ENCODE measurements at places on chromosomes 1 and 21.
A peak's percentile ranks its signal among the peaks of the same experiment; 100 is the strongest.

DNA sequence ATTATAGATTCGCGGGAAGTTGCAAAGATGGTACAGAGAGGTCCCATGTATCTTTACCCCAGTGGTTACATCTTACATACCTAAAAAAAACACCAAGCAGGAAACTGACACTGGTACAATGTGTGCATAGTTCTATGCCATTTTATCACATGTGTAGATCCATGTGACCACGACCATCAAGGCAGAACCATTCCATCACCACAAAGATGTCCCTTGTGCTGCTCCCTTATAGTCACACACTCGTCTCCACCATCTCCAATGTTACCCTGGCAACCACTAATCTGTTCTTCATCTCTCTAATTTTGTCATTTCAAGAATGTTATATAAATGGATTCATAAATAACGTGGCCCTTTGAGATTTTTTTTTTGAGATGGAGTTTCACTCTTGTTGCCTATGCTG is 156.9 kb upstream of the MAGI3 start:
- no peak for DNase-seq

GRCh38 chr1:199821029-199821779 is 206.3 kb upstream of the NR5A2 start:
- no peak for DNase-seq

DNA sequence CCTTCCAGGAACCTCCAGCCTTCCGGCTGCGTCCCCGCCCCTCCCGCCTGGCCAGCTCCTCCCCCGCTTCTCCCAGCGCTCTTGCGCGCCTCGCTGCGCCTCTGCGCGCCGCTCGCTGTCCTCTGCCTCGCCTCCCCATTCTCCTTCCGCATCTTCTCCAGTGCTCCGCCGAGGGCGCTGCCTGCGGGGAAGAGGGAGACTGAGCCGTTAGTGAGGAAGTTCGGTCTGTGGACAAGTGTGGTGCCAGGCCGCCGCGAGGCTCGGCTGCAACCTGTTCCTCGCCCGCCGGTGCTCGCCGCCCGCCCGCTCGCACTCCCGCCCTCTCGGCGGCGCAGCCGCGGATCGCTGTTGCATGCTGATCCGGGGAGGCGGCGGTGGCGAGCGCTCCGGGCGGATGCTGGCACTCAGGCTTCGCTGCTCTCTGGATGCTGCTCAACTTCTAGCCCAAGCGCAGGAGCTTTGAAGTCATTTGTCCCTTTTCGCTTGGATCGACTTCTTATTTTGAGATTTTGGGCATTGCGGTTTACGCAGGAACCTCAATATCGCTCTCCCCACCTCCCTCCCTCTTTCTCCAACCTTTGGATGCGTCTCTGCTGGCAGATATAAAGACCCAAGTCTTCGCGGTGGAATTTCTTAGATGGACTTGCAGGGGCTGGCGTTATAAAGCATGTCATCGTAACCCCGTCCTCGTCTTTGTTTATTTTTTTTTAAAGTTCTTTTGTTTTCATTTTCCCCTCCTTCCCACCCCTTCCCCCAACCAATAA is 614 bp upstream of the CACNA1E start:
- DNase-seq = peak; percentile 18

DNA sequence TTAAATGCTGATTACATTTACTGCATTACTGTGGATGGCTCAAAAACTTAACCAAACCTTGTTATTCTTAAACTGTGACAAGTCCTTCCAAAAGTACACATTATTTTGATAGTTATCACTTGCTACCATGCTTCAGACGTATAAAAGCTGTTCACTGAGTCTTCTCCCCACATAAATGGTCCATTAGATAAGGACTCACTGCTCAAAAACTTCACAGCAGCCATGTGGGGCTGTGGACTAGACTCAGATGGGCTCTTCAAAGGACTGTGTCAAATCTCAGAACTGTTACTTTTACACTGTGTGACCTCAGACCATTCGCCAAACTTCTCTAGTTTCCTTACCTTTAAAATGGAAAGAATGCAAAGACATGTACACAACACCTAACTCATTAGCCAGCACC is 11.6 kb downstream of the SCAF4 start:
- no peak for DNase-seq

GRCh38 chr1:208058267-208058666 is 147.3 kb upstream of the CD34 start:
- no peak for DNase-seq

- DNase-seq = peak; percentile 86
These were observed 28.4 kb downstream of the TMCC2 start for GRCh38 chr1:205255941-205256780.

- no peak for DNase-seq
These were observed 497.1 kb downstream of the AJAP1 start for GRCh38 chr1:5151511-5151910.

GRCh38 chr1:22031214-22031962 is 21.1 kb upstream of the CDC42 start:
- peak; percentile 20 for DNase-seq

- no peak for DNase-seq
These were observed 40.2 kb upstream of the MACF1 start for GRCh38 chr1:39164256-39164655.

- no peak for DNase-seq
These were observed 47.4 kb upstream of the USP25 start for GRCh38 chr21:15682186-15682895.

DNA sequence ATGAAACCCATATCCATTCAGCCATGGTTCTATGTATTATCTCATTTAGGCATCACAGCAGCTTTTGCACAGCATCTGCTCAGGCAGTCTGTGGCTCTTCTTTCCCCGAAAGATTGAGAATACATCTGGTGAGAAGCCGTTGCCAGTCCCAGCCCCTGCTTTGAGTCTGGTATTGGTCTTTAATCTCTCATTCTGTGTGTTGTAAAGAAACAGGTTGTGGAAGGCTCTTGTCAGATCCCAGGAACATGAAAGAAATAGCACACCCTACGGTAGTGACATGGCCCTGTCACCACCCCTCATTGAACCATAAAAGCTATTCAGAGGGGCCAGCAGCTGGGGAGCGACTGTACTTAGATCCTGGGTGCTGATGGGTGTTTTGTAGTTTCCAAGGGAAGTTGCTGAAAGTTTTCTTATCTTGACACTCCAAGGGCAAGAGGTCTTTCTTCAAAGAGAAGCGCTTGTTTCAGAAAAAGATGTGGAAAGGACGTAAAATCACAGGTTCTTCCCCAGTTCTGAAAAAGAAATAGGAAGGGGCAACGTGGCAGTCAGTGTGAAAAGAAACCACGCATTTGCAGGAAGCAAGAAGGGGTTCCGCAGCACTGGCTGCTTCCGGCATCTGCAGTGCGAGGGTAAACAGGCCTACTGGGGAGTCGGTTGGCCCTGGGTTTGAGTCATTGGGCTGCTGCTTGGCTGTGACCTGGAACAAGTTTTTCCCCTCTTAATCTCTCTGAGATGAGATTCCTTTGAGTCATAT is 145.0 kb downstream of the DHRS3 start:
- peak; percentile 75 for DNase-seq

- no peak for DNase-seq
These were observed 242.3 kb downstream of the PBX1 start for GRCh38 chr1:164801246-164801731.
